ENCODE measurements at places on chromosomes 12 and 14.
A peak's percentile ranks its signal among the peaks of the same experiment; 100 is the strongest.

DNA sequence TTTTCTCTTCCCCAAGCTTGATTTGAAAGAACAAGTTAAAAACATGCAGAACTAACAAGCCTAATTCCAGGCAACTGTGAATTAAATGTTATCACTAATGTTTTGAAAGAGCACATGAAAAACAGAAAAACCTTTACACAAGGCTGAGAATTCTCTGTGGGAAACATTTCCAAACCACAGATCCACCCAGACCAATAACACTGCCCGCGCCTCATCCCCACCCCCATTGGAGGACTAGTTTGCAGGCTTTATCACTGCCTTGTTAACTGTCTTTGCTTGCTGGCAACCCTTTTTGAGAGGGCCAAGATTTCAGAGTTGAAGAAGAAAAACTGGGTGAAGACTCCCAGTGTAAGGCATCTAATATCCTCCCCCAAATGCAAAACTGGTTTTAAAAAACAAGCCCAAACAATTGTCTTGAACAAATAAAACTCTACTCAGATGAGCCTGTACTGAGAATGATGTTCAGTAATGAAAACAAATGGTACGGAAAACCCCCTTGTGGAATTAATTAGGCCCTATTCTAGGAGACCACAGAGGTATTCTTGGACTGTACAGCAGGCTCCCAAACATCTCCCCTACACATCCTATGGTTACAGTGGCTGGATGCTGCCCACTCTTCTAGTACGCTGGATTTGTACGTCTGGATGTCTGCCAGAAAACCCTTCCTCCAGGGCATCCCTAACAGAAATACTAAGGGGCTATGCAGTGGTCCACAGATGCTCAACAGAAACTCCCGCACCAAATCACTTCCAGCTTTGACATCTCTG, 5.8 kb downstream of the MAX start:
- DNase-seq = no peak

- peak; percentile 87 for DNase-seq
Observed at GRCh38 chr12:119804011-119804641, 73.0 kb downstream of the CIT start.

- DNase-seq = peak; percentile 73
Observed at GRCh38 chr12:19759227-19759626, 319.9 kb downstream of the AEBP2 start.

- DNase-seq = no peak
Observed at GRCh38 chr14:74563586-74564159, 48.4 kb downstream of the LTBP2 start.

DNA sequence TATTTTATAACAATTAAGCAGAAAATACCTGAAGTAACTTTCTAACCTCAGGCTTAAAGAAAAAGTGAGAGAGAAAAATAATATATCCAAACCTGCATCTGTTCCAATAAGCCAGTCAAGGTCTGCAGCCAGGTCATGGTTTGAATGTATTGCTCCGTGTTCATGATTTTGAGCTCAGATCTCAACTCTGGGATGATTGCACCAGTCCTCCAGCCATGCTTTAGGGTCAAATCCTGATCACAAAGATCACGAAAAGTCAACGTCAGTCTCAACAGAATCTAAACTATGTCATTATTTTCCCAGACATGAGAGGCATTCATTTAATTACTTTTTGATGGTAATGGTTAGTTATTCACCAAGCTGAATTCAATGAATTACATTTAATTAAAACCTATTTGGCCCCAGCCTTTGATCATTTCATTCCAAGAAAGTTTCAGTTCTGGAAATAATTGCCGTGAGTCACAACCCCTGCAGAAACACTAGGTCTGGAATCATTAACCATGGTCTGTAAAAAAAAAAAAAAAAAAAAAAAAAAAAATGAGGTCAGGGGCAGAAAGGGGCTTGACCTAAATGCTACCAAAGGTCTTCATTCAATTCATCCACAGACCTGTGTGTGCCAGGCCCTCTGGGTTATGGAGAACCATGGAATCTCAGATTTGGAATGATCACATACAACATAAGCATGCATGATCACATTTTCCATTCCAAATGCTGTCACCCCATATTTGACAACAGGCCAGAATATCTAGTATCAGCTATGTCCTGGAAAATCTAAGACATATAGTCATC, 55.6 kb downstream of the NT5DC3 start:
- DNase-seq = no peak

- no peak for DNase-seq
Observed at GRCh38 chr14:68677476-68677875, 115.4 kb downstream of the ZFP36L1 start.

DNA sequence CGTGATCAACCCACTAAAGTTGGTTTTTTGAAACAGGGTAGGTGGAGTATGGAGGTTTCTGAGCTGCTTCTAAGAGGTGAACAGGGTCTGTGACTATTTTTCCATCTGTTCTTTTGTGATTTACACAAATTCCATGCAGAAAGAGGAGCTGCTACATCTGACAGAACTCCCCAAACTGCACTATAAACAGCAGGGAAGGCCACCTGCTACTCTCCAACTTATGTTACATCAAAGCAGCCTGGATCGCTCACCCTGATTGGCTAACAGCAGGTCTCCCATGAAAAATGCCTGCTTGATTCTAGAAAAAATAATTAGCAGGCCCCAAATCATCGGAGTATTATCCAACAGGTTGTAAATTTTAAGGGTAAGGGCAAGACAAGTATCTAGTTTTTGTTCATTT, 282.9 kb upstream of the FLRT2 start:
- DNase-seq = peak; percentile 52

GRCh38 chr12:92595663-92596062, 107.1 kb upstream of the PLEKHG7 start:
- no peak for DNase-seq

DNA sequence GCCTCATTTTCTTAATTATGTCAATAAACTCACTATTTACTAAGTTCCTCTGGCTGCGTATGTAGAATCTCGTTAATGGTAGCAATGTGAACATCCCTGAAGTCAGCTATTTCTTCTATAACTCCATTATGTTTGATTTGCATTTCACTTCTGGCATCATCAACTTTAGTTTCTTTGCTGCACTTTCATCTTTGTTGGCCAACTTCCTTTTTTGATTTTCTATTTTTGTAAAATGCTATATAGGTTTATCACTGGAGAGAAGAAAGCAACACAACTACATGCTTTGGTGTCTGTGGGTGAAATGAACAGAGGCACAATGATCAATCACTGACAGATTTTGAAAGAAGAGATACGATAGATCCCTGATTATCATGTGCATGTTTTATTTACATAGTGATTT, 58.5 kb upstream of the ATF7IP start:
- DNase-seq = no peak

- no peak for DNase-seq
Observed at GRCh38 chr12:75792687-75793086, 238.9 kb downstream of the PHLDA1 start.

DNA sequence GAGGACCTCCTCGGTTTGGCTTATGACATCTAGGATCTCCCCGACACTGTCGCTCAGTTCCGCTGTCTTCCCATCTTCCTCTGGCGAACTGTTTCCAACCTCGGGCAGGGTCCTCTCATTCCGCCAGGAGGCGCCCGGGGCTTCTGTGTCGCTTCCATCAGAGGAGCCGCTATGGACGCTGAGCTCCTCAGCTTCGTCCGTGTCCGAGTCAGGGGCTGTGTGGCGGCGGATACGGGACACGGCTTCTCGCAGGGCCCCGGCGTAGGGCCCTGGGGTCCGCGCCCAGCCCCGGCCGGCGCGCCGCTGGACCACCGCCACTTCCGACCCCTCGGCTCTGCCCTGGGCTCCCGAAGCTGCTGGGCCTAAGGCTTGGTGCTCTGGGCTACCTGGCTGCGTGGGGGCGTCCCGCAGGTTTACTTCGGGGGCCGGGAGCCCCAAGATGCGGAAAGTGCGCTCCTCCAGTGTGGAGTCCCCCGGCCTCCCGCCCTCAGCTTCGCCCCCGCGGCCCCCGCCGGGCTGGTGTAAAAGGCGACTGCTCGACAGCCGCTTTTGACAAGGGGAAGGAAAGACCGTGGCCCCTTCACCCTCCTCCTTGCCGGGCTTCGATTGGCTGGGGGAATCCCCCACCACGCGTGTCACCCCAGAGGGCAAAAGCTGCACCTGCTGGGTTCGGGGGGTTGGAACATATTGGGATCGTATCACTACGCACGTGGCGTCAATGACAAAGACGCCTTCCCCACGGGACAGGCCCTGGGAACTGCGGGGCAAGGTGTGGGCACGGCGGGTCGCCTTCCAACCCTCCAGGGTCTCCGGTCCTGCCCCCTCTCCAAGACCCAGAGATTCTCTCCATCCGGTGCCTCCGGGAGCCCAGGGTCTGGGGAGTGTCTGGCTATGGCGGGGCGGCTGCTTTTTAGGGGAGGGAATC, 2.1 kb downstream of the DDN start:
- peak; percentile 60 for DNase-seq

- no peak for DNase-seq
Observed at GRCh38 chr12:6618483-6619225, 11.5 kb upstream of the CHD4 start.

DNA sequence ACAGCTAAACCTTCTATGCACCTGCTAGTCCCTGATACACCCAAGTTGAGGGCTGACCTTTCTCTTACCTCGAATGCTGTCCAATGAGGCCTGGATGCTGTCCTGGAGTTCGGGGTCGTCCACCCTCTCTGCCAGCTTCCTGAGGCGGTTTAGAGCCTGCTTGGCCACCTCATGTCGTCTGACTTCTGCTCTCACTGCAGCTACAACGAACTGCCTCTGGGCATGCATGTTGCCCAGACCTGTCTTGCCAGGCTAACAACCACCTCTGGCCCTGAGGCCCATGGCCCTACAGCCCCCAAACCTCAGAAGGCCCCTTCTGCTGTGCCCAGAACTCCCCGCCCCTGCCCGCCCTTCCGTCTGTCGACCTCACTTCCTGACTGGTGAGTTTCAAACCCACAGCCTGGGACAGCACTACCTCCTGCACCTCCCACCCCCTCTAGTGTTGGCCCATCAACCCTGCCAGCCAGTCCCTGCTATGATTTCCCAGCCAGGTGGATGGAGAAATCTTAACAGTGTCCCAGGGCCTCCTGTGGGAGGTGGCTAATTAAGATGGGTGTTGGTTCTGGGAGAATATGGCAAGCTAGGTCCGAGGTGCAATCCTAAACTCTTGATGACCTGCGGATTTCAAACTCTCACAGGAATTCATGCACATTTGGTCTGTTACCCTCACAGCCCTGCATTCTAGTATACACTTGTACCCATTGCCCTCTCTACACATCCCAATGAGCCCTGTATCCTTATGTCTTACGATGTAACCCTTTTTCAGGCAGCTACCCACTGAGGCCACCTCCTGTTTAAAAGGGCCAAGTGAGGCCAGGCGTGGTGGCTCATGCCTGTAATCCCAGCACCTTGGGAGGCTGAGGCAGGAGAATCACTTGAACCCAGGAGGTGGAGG, 2.7 kb upstream of the TSPAN31 start:
- no peak for DNase-seq

DNA sequence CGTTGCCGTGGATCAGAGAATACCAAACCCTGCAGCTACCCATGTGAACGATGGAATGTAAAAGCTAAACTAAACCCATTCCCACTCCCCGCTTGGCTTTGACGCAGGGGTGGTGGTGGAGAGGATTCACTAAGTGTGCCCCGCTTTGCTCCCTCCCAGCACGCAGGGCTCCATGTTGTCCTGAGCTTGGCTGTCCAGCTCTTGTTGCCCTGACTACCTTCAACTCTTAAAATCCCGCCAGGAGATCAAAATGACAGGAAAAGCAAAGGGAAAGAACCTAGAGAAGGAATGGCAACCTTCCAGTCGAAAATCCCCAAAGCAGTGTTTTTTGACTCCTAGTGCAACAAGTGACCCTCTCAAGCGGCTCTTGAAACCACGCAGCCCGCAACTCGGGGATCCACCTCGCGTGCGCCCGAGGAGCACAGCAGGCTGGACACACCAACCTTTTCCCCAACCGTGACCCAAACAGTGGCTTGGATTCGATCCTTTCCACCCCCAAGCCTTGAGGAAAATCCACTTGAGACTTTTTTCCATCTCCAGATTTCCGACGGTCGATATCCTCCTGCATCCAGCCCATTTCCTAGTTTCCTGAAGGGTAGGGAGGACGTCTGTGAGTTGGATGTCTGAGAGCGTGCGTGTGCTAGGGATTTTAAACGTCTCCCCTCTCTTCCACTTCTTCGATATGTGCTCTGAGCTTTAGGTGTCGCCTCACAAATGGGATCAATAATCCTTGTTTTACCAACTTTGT, 1.4 kb downstream of the SYT10 start:
- DNase-seq = no peak

GRCh38 chr12:122124370-122124769, 45.8 kb downstream of the MLXIP start:
- no peak for DNase-seq

DNA sequence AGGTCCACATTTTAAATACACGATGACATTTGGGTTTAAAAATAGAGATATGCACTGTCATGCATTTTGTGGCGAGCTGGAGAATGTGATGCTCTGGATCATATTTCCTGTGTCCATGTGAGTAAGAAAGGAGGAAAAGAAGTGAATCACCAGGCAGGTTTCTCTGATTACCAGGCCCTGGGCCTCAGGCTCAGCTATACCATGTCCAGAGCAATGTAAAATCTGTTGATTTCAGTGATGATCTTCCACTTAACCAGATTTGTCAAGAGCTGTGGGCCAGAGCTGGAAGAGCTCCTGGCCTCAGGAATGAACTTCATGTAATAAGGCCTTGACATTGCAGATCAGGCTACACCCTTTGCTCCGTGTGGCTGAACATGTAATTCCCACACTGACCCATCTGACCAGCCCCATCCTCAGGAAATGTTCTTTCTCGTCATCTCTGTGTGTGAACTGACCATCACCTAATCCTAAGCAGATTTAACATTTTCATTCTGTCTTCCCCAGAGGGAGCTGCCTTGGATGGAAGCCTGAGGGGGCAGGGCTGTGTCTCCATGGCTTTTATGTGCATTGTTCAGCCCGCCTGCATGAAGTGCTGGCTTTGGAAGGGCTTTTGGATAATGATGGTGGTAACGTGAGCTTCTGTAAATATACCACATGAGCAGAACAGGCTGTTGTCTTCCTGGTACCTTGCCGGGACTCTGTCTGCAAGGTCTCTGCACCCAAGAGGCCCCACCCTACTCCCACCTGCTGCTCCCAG, 54.5 kb downstream of the CRACR2A start:
- peak; percentile 95 for DNase-seq

DNA sequence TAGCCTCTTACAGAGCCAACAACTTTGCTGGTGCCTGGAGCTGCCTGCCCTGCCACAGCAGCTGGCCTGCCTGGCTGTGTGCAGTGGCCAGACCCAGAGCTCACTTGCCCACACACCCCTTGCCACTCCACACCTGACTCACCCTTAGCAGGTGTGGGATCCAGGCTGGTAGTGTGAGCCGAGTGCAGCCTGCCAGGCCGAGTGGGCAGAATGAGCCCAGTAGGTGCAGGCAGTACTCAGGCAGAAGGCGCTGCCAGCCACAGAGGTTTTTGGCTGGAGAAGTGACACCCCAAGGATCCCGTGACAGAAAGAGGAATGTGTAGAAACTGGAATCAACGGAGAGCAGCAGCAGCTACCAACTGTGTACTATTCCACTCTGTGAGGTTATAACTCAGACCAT, 29.8 kb upstream of the PYGL start:
- peak; percentile 4 for DNase-seq
